ENCODE measurements at places on chromosomes 2 and 18.

- DNase-seq: no peak
Measured at GRCh38 chr2:195575879-195576401, 81.1 kb upstream of the SLC39A10 start.

GRCh38 chr2:18172607-18173006 is 294.1 kb downstream of the KCNS3 start:
- DNase-seq: no peak

DNA sequence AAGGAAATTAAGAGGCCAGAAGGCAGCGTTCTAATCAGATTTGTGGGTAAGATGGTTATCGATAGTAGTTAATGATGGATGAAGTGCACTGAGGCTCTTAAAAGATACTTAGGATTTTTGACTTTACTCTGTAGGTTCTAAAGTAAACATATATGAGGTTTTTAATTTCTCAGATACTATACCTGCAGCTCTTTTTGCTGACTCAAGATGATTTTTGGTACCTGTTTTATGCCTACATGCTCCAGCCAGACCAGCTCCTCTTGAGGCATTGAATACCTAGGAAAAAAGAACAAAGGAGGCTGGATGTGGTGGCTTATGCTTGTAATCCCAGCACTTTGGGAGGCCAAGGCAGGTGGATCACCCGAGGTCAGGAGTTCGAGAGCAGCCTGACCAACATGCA is 241.7 kb upstream of the FOSL2 start:
- no peak for DNase-seq

- DNase-seq: no peak
Measured at GRCh38 chr2:40034801-40035200, 255.7 kb upstream of the THUMPD2 start.

- DNase-seq: no peak
Measured at GRCh38 chr2:68733365-68733764, 1.2 kb upstream of the ARHGAP25 start.

GRCh38 chr2:218261423-218262236 is 815 bp downstream of the GPBAR1 start:
- no peak for DNase-seq

DNA sequence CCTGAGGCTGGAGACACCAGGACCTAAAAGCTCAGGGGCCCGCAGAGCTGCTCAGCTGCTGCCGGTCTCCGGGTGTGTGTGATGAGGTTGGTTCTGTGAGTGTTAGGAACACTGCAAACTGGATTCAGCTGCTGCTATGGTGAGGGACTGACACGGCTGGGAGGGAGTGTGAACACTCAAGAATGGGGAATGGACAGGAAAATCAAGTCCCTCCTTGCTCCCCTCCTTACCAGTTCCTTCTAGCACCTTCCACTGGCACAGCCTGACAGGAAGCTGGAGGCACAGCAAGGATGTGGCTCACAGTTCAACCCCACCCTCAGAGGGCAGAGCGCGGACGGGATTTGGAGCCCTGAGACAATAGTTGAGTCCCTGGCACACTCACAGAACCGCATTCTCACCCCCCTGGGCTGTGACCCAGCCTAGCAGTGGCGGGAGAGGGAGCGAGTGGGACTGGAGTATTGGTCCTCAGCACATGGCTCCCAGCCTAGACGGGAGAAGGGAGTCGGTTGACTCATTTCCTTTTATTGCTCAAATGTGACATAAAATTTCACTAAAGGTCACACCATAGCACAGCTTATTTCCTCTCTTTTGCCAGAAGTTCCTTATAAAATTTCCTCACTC is 42.5 kb downstream of the LRRC30 start:
- DNase-seq: peak; percentile 17

- DNase-seq: no peak
Measured at GRCh38 chr18:78914249-78914935, 65.2 kb upstream of the SALL3 start.

DNA sequence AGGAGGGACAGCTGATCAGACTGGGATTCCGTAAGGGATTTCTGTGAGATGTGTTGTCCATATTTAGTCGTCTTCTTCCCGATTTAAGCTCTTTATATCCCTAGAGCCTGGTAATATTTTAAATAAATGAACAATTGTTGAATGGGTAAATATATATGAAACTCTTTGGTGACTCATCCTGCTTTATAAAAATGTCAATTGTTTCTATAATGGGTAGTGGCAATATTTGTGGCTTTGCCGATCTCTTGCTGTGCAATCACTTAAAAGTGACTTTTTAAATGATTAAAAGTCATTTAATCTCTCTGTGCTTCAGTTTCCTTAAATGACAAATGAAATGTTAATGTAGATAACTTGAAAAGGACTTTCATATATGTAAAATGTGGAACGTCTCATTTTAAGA is 339.2 kb downstream of the RNF144A start:
- no peak for DNase-seq

- no peak for DNase-seq
Measured at GRCh38 chr2:174184915-174185314, 63.4 kb downstream of the OLA1 start.

DNA sequence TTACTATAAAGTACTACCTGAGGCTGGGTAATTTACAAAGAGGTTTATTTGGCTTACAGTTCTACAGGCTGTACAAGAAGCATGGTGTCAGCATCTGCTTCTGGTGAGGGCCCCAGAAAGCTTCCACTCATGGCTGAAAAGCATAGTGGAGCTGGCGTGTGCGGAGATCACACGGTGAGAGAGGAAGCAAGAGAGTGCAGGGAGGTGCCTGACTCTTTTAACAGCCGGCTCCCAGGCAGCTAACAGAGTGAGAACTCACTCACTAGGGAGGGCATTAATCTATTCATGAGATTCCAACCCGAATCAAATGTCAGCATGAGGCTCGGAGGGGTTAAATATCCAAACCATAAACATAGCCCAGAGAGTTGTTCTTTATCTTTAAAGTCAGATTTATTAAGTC is 117.3 kb downstream of the LDLRAD4 start:
- no peak for DNase-seq

DNA sequence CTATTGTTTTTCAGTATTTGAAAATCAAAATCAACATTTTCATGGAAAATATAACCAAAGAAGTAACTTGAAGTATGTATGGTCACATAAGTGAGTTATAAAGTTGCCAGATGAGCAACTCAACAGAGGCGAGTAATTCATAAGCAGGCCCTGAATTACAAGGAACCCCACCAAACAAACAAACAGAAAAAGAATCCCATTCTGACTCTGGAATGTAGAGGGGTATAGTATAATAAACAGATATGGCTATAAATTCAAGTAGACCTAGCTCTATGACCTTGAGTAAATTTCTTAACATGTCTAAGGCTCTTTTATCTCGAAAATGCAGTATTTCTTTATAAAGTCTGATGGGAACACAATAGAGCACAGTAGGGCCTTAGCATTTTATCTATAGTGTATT is 4.7 kb upstream of the CDH2 start:
- DNase-seq: no peak

DNA sequence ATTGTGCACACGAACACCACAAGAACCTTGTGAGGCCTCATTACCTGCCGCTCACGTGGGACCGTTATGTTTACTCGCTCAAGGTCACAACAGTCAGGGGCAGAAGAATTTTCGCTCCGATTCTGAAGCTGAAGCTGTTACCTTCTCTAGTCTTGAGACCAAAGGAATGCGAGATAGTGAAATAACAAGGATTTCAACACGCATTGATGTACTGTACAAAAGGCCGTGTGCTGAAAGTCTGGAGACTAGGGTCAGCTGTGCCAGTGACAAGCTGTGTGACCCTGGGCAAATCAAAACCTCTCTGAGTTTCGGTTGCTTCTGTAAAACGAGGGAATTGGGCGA is 583 bp downstream of the NEMP2 start:
- DNase-seq: no peak

- DNase-seq: peak; percentile 53
Measured at GRCh38 chr2:179842498-179843153, 18.8 kb downstream of the ZNF385B start.

DNA sequence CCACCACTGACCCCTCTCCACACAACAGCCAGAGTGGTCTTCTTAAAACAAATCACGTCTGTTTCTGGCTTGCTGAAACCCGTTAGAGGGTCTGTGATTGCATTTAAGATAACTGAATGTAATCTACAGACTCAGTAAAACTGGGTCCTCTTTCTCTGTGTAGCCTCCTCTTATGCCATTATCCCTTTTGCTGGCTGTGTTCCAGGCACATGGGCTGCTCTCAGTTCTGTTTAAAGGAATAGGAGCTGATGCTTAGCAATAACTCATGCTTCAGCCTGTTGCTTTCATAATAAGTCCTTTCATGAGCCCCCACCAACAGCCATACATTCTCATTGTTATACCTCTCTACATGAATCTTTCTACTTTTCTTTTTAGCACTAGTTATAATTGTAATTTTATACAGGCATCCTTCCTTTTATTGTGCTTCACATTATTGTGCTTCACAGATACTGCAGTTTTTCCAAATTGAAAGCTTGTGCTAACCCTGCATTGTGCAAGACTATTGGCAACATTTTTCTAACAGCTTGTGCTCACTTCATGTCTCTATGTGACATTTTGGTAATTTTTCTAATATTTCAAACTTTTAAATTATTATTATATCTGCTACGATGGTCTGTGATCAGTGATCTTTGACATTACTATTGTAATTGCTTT is 782.6 kb downstream of the MBD2 start:
- no peak for DNase-seq

DNA sequence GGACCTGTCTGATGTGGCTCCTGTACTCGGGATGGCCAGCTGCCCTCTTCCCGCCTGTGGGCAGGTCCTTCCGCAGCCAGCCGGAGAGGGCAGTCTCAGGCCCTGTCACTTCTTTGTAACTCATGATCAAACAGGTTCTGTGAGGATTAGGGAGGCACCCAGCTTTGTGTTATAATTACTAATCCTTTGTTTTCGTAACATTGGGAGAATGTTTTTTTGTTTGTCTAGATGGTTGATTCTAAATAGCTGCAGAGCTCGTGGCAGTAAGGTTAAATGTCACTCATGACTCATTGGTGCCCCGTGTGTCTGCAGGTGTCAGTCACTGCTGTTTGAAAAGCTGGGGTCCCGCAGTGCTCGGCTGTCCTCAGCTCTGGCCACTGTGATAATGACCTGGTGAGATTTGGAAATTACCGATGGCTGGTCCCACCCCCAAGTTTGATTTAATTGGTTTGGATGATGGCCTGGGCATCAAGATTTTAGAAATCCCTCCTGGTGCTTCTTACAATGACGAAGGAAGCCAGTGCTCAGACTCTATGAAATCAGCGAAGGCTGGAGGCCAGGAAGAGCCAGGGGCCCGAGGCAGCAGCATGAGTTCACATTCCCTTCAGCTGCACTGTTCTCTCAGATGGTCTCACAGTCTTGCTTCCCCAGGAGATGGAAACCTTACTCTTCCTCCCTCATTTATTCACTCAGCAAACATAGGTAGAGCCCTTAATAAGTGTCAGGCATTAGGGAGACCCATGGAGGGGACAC is 172.8 kb downstream of the VAPA start:
- DNase-seq: no peak

DNA sequence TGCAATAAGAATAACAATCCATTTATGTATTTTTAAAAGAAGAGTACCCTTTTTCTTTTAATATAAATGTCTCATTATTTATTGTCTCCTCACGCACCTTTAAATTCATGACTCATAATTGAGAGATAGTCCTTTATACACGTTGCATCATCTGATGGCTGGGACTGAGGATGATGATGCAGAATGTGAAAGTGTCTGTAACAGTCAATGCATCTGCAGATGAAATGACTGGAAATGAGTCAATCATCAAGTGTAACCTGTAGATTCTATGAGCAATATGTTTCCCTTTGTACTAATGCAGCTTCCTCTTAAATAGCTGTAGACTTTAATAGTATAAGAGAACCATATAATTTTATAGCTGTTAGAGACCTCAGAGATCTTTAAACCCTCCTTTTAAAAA is 26.1 kb upstream of the SYT4 start:
- no peak for DNase-seq

- DNase-seq: no peak
Measured at GRCh38 chr18:28995319-28995718, 818.4 kb upstream of the CDH2 start.

- no peak for DNase-seq
Measured at GRCh38 chr18:59423259-59423658, 64.2 kb upstream of the LMAN1 start.

GRCh38 chr2:226720948-226721347 is 78.7 kb downstream of the IRS1 start:
- peak; percentile 78 for DNase-seq

DNA sequence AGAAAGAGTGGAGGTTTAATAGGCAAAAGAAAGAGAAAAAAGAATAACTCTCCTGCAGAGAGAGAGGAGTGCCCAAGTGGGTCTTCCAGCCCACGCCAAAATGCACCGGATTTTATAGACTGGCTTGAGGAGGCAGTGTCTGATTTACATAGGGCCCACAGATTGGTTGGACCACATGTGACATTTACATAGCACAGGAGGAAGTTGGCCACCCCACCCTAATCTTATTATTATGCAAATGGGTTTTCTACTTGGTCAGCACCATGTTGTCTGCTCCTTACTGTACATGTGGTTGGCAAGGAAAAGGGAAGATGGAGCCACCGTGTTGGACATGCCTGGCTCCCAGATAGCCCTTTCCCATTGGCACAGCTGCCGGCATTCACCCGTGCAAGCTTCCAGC is 56.8 kb downstream of the SP110 start:
- no peak for DNase-seq

GRCh38 chr2:138997346-138997745 is 217.2 kb upstream of the NXPH2 start:
- no peak for DNase-seq

GRCh38 chr2:177585234-177585863 is 192.8 kb downstream of the AGPS start:
- no peak for DNase-seq

DNA sequence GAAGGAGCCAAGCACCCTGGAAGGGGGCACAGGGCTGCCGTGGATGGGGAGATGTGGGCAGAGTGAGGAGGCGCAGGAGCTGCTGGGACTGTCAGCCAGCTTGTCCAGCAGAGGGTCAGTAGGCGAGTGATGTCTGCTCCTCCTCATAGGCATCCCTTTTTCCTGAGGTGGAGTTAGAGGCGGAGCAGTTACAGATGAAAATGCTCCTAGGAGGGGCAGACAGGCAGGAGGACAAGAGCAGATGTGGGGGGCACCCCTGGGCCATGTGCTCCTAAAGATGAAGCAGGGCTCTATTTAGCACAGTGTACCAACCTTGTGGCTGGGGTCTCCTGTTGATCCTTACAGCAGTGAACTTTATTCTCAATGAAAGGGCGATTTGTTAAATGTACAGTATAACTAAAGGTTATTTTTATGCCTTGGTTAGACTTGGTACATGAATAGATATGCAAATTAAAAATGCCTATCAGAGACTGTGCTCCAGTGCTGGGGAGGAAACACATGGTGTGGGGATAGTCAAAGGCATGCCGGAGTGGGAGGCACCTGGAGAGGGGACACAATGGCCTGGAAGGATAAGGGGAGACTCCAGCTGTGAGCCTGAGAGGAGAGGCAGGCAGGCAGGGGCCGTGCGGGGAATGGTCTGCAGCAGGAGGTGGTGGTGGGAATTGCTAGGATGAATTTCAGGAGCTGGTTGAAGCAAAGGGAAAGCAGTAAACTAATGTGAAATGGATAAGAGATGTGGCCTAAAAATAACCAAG is 175.3 kb downstream of the CLIP4 start:
- peak; percentile 50 for DNase-seq

DNA sequence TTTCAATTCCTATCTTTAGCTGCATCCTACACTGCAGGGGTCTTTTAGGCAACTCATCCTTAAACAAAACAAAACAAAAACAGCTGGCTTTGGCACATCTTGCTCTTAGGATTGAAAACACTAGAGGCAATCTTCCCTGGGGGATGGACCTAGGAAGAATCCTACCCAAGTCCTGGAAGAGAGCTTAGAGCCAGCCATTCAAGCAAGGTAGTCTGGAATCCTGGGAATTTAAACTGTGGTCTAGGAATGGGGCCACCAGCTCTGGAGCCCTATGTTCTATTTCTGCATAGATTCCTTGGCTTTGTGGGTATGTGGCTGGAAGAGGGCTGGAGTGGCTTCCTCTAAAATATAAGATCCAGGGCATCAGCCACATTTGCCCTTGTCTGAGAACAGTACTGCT is 27.7 kb downstream of the MYL1 start:
- peak; percentile 50 for DNase-seq
